ENCODE measurements at places on chromosomes 4 and X.
A peak's percentile ranks its signal among the peaks of the same experiment; 100 is the strongest.

GRCh38 chr4:172225457-172225856 is 412.3 kb downstream of the GALNTL6 start:
- DNase-seq, result no peak

DNA sequence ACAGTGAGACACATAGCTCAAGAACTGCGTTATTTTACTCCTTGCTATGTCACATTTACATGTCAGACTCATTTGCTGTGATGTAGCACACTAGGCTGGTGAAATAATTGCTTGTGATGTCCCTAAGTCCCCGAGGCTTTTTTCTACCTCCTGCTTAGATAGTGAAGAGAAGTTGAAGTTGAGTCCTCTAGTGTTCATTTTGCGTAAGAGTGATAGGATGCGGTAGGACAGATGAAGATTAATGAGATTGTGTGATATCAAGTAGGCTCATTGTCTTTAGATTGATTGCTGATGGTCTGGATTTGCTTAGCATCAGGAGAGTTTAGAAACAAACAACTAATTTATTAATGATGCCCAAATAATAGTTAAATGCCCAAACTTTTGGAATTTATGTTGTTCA is 173.6 kb upstream of the NUDT6 start:
- no peak for DNase-seq

DNA sequence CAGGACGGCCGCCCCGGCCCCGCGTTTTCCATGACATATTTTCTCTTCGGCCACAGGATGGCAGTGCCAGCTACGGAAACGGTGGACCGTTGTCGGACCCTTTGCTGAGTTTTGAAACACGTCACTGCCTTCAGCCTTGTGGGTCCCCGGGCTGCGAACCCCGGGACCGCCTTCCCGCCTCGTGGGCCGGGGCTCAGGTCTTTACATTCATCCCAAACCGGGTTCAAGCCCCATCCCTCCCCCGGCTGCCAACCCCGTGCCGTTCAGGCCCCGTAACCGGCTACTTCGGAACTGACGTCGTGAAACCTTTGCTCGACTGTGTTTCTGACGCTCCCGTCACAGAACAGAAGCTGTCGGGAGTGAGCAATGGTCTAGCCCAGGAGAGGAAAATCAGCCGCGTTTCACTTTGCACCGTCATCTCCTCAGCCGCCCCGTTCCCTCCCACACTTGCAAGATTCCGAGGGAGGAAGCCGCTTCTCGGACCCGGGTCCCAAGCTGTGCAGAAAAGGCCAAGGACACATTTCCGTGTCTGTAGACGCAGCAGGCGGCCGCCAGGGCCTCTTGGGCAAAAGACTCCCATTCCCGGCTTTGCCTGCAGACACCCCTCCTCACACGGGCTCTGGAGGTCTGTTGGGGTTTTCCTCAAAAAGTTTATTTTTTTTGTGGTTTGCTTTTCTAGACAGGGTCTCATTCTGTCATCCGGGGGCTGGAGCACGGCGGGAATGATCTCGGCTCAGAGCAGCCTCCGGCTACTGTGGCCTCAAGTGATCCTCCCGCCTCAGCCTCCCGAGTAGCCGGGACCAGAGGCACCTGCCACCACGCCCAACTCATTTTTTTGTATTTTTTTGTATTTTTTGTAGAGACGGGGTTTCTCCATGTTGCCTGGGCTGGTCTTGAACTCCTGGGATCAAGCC is 41.4 kb upstream of the PPP2R3B start:
- DNase-seq, result no peak

GRCh38 chrX:100408713-100409609 is 1.1 kb downstream of the PCDH19 start:
- no peak for DNase-seq

DNA sequence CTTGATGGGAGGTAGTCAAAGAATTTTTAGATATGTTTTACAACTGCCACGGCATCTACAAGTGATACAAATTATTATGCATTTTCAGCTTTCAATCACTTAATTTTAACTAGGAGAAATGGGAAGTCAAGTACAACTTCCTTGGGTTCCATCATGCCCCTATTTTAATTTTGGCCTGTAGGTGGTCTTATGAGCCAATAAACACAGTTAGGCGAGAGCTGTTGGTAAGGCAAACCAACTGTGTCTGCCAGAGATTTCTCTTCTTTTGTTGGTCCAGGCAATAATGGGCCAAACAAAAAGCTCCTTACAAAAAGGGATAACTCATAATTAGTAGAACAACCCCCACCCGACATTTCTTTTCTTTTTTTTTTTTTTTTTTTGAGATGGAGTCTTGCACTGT is 63.3 kb upstream of the ARX start:
- DNase-seq, result no peak

- no peak for DNase-seq
These were observed 112.4 kb upstream of the LSM6 start for GRCh38 chr4:146063143-146063542.

- no peak for DNase-seq
These were observed 382.4 kb upstream of the GALNT7 start for GRCh38 chr4:172786039-172786792.

- DNase-seq, result no peak
These were observed 17.1 kb upstream of the CD40LG start for GRCh38 chrX:136630881-136631280.

GRCh38 chr4:89752932-89753598 is 83.9 kb downstream of the SNCA start:
- peak; percentile 16 for DNase-seq

DNA sequence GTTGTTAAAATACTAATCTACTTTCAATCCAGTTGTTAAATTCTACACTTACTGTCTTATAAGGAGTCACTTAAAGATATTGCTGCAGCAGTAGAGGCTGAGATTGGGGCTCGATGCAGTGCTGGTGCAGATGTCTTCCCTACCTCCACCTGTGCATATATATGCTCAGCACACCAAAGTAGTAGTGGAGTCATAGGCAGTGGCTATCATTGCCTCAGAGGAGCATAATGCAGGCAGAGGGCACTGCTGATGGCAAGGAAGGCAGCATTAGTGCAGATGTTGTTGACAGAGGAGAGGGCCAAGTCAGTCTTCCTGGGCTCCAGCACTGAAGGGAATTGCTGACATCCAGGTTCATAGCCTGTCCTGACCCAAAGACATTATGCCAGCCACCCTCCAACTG is 35.1 kb downstream of the INPP4B start:
- DNase-seq, result no peak

DNA sequence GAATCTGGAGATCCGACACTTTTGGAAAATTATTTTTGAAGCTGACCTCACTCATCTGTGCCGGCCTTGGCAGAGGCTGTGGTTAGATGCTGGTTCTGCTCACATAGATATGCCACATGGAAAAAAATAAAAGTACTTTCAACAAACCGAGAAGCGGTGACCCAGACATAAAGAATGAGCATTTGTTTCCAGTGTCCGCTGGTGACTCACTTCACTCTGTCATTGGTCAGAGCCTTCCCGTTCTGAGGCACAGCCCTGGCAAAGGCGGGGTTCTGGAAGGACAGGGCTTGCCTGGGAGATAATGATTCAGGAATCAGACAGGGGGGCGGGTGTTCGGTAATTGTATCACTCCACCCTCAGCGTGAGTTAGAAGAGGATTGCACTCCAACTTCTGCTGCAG is 172.4 kb upstream of the MXRA5 start:
- DNase-seq, result no peak

DNA sequence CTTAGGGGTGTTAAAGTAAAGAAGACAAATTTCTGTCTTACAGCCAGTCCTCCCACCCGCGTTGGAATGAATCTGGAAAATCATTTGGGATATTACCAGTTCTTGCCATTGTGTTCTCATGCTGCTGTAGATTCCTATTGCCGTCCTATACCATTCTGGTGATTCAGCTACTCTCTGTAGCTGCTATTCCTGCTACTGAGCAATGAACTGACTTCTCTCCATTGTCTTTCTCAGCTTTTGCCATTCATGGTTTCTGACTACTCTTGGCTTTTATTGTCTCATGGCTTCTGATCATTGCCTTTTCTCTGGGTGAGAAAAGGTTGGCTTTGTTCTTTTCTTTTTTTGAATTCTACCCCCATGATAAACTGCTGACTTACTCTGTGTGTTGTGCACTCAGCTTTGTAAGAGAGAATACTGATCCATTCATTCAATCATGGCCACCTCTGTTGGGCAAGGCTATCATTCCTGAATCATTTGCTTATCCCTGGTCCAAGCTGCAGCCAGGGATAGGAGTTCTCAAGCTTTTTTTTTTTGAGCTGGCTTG is 27.7 kb upstream of the METAP1 start:
- DNase-seq, result no peak

- no peak for DNase-seq
These were observed 274.6 kb downstream of the ANKRD50 start for GRCh38 chr4:124437853-124438495.

GRCh38 chrX:51440365-51440764 is 56.0 kb downstream of the NUDT11 start:
- no peak for DNase-seq

DNA sequence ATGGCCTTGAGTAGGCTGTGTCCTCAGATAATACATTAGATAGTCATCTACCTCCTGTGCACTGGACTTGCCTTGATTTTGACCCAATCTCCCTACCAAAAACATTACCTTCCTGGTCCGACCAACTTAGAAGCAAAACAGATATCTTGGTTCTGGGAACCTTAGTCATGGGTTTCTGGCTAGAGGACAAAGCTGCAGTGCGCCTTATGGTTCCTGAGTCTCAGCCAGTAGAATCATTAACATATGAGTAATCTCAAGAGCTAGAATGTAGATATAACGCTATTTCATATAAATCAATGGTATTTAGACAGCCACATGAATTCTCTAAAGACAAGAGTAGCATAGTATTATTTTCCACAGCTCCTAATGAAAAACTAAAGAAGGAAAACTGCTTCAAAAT is 83.1 kb downstream of the GRIA3 start:
- no peak for DNase-seq
